Stimulated activated CD4-positive, alpha-beta T cell treated with anti-CD3 and anti-CD28 coated beads, Interleukin-4, amount 100 ng/mL, for 48 hours (primary cell): ENCODE measurements at places on chromosomes 16 and 17.
A peak's percentile ranks its signal among the peaks of the same experiment; 100 is the strongest.

DNA sequence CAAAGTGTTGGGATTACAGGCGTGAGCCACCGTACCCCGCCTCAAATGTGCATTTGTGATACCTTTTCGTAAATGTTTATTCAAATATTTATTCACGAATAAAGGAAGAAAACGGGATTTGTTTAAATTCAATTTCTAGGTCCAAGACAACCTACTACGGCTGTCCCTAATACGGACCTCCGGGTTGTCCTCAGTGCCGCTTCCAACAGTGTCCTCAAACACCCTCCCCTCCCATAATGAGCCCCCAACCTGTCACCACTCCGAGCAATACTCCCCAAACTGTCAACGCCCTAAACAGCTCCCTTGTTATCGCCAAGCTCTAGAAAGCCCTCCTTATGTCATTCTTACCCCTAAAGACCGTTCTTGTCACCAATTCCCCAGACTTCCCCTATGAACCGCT, 539 bp upstream of the GABARAPL2 start:
- DNase-seq = no peak

DNA sequence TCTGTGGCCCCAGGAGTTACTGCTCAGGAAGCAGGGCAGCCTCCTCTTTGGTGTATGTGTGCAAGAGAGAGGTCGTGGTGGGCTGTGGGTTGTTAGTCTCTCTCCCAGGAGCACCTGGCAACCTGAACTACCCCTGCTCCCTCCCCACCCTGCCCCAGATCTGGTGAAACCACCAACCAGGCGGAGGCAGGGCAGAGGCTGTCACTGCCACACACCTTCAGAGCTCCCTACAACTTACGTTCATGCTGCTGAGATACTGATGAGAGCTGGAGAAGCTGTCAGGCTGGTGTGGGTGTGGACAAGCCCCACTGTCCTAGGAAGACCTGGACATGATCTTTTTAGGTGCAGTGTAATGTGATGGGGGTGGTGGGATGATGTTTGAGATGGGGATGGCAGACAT, 24.3 kb downstream of the GOSR2 start:
- DNase-seq = no peak

GRCh38 chr17:83194186-83194561, 114.8 kb downstream of the METRNL start:
- DNase-seq = no peak

- no peak for DNase-seq
Measured at GRCh38 chr17:9177212-9177611, 155.9 kb downstream of the NTN1 start.

GRCh38 chr16:30896261-30896888, at the start of gene CTF1:
Gene CTF1 (plus strand): TSS chr16:30896614. CDS start chr16:30896644, 30 bp downstream.
- DNase-seq = no peak

DNA sequence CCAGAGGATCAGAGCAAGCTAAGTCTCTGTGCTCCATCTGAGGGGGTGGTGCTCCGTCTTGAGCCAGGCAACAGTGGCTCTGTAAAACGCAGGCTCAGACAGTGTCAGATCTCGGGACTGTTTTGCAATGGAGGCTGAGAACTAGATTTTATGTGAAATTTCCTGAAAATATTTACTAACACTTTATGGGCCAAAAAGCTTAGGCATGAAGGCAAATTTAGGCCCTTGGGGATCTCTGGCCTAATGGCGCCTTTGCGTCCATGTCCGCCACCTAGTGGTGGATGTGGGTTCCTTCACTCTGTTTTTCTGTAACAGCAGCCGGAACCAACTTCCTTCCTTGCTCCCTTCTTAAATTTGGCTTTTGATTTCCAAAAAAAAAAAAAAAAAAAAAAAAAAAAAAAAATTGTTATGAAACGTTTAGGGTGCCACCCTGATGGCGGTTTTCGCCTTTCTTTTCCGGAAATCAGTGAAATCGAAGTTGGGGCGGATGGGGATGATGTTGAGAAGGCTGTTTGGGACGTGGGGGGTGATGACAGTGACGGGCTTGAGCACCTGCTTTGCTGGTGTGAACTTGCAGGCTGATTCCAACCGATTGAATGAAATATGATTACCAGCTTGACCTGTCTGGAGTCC, 14.0 kb upstream of the ELAC2 start:
- peak; percentile 27 for DNase-seq

- DNase-seq = no peak
Measured at GRCh38 chr17:83055911-83056582, 23.4 kb upstream of the METRNL start.

- no peak for DNase-seq
Measured at GRCh38 chr16:29736764-29737163, 9.0 kb downstream of the C16orf54 start.

- DNase-seq = peak; percentile 30
Measured at GRCh38 chr16:87076950-87077749, 240.0 kb downstream of the C16orf95 start.

- DNase-seq = no peak
Measured at GRCh38 chr16:1018447-1019198, 37.1 kb downstream of the SOX8 start.

GRCh38 chr17:78598013-78598471, 20.8 kb upstream of the DNAH17 start:
- DNase-seq = no peak

DNA sequence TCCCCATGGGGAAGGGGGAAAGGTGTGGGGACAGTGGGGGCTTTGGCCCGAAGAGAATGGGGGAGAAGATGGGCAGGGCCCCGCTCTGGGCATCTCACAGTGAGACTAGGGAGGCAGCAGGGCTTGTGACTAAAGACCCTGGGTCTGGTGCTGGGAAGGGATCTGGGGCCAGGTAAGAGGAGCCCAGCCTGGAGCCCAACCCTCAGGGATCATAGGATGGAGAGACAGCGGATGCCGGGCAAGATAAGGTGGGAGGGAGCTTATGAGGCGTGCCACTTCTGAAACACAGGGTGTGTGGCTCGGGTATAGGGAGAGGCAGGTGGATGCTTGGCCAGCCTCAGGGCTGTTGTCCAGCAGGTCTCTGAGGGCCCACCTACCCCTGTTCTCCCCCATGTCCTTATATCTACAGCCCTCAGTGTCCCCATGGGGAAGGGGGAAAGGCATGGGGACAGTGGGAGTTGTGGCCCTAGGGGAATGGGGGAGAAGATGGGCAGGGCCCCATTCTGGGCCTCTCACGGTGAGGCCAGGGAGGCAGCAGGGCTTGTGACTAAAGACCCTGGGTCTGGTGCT, 15.4 kb downstream of the USP6 start:
- DNase-seq = no peak

DNA sequence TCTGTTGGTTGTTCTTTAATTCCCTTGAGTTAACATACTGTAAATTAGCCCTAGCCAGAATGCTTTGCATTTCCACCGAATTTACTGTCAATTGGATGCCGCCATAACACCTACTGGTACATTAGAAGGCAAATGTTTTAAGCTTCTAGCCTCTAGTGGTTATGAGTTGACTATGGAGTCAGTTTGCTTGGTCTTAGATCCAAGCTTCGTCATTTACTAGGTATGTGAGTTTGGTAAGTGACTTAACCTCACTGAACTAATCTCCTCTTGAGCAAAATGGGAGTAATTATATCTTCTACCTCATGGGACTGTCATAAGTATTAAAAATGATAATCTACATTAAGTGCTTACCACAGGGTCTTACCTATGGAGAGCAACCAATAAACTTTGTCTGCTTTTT, 20.4 kb upstream of the CDH11 start:
- DNase-seq = no peak

GRCh38 chr16:17368951-17369350, 101.8 kb downstream of the XYLT1 start:
- no peak for DNase-seq

DNA sequence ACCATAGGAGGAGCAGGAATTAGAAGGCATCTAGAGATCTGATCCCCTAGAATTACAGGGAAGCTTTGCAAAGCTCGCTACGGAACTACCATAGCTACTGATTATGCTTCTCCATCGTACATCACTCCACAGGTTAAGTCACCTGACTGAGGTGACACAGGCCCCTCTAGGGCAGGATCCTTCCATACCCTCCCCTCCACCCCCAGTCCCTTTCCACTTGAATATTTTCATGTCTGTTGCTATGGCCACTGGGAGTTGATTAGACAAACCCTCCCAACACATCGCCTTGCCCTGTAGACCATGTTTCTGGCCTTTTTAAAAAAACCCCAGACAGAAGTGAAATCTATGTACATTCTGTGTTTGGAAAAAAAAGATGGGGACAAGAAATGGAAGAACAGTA, 287.1 kb downstream of the SOX9 start:
- DNase-seq = no peak

- DNase-seq = no peak
Measured at GRCh38 chr17:65785109-65785508, 223.7 kb upstream of the AXIN2 start.

DNA sequence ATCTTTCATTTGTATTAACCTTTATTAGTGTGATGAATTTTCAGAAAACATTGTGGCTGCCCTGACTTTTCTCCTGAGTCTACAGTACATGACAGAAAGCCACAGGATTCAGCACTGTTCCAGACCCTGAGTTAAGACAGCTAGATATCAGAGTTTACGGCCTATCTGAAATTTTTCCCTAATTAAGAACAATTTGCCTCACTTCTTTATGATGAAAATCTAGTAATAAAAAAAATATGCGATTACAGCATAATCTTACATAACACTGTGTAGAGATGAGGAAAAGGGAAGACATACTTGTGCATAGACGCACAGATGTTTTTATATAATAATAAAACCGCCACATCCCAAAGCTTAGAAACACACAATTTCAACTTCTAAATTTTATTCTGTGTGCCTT, 7.3 kb downstream of the SPOP start:
- no peak for DNase-seq

- DNase-seq = peak; percentile 28
Measured at GRCh38 chr16:47018223-47018891, 44.9 kb upstream of the DNAJA2 start.

GRCh38 chr16:7124242-7124641, 208.4 kb upstream of the RBFOX1 start:
- no peak for DNase-seq

DNA sequence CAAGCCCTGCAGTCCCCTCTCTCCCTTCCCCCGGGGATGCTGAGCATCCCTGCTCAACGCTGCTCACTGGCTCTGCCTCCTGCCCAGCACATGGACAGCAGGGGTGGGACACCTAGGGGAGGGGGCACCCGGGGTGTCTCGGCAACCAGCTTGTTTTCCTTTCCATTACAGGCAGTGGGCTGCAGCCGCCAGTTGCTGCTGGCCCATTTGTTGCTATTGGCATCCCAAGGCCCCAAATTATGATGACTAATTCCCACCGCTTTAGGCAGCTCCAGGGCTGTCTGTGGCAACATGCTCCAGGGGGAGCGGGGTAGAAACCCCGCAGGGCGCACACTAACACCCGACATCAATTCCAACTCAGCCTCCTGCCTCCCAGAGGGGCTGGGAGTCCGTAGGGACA, 4.9 kb downstream of the SDK2 start:
- no peak for DNase-seq

DNA sequence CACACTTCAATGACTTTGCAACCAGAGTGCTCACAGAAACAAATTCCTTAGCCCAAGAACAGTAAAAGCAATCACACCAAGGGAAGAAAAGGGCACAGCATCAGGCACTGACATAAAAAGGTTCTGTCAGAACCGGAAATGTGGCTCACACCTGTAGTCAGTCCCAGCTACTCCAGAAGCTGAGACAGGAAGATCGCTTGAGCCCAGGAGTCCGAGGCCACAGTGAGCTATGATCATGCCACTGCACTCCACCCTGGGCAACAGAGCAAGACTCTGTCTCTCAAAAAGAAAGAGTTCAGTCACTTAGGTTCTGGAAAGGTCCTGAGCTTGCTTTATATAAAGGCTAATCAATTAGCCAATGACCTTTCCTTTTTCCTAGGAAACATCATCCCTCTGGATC, 22.7 kb downstream of the YWHAE start:
- no peak for DNase-seq

DNA sequence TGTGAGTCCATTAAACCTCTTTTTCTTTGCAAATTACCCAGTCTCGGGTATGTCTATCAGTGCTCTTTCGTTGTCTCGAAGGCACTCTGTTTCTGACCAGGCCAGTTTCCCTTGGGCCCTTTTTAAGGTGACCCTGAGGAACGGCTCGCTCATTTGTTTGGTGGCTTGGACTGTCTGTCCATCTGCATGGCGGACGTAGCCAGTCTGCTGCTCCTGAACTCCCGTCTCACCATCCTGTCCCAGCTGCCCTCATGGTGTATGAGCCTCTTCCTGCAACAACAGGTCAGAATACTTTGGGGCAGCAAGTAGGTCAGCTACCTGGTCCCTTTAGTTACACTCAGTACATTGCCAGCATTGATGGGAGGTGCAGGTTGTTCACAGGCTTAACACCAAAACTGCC, 19.0 kb downstream of the DRC7 start:
- no peak for DNase-seq

DNA sequence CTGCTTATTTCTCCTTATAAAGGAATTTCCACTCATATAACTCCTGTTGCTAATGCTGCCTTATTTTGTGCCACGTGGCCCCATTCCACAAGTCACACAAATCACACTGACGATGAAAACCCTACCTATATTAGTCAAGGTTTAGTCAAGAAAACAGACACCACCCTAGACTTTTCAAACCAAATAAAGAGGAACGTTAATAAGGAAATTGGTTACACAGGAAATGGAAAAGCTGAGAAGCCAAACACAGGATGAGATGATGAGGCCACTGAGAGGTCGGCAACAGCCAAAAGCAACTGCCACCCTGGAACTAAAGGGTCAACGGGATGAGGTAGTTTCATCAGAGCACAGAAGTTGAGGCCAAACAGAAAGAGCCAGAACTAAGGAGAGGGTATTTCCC, 47.3 kb upstream of the ALOX12 start:
- no peak for DNase-seq

DNA sequence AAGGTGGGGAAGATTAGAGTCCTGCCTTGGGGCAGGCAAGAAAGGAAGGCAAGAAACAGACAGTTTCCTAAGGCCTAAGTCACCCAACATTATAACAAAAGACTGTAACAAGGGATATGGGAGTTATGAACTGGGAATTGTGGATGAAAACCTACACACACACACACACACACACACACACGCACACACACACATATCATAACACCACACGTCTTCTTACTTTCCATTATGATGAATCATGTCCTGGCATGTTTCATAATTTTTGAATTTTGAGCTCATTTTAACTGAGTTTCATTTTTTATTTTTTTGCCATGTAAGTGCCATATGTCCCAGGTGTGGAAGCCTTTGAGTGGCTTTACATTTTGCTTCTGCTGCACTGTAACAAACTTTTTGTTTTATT, 29.9 kb downstream of the HS3ST2 start:
- DNase-seq = no peak

- DNase-seq = no peak
Measured at GRCh38 chr16:70290949-70291519, 1.7 kb upstream of the AARS1 start.

DNA sequence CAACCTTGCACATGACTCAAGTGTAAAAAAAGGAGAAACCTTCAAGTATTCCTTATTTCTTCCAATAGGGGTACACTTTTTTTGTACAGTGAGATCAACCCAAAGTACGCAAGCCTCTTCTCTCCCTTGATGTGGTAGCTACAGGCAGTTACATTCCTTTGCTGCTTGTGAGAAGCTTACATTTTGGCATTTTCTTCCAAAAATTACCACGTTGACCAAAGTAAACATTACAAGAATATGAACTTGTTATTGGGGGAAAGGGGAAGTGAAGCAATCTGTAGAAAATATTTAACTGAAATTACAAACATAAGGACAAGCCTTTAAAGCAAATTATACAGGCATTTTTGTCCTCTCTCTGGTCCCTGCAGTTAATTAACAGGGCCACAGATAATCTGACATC, 97.0 kb upstream of the TOB1 start:
- DNase-seq = no peak

- no peak for DNase-seq
Measured at GRCh38 chr16:50836121-50836621, 94.3 kb downstream of the CYLD start.
